NCI-H1105 (cell line): ENCODE measurements at places on chromosomes 7 and 10.

DNA sequence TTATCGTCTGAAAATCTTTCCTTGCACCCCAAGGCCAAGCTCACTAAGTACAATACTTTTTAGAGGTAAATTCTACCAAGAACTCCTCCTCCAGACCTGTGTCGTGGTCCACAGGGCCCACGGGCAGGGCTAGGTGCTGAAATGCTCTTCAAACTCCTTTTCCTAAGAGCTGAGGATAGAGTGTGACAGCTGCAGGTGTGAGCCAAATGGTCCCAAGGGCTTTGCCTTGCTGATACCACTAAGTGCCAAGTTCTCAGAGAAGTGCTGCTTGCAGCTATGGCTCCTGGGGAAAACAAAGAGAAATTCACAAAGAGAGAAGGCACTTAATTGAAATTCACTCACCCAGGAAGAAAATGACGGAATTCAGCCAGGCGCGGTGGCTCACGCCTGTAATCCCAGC lies 868.9 kb upstream of the AUTS2 start:
- DNase-seq: peak; percentile 15

- DNase-seq: no peak
These were observed 17.5 kb downstream of the CCNY start for GRCh38 chr10:35353805-35354204.

- no peak for DNase-seq
These were observed 11.2 kb upstream of the GRID1 start for GRCh38 chr10:86377797-86378146.

- no peak for DNase-seq
These were observed 7.0 kb downstream of the MRPL43 start for GRCh38 chr10:100980311-100980710.

GRCh38 chr10:128704716-128705115 lies 578.5 kb upstream of the MKI67 start:
- no peak for DNase-seq

DNA sequence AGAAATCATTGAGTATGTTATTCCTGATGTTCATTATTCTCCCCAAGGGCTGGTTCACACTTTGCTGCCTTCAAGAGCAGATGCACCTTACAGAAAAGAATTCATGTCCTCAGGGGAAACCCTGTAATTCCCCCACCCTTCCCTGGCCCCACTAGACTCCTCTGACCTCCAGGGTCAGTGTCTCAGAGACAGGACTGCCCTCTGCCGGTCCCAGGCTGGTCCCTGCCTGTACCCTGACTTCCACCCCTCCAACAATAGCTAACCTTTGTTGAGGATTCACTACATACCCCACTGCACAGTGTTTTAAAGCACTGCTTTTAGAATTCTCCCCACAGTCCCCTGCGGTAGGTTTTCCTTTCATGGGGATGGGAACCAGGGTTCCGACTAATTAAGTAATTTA lies 4.4 kb upstream of the SEPHS1 start:
- DNase-seq: no peak

GRCh38 chr10:79167537-79167936 lies 98.8 kb downstream of the ZMIZ1 start:
- DNase-seq: no peak

DNA sequence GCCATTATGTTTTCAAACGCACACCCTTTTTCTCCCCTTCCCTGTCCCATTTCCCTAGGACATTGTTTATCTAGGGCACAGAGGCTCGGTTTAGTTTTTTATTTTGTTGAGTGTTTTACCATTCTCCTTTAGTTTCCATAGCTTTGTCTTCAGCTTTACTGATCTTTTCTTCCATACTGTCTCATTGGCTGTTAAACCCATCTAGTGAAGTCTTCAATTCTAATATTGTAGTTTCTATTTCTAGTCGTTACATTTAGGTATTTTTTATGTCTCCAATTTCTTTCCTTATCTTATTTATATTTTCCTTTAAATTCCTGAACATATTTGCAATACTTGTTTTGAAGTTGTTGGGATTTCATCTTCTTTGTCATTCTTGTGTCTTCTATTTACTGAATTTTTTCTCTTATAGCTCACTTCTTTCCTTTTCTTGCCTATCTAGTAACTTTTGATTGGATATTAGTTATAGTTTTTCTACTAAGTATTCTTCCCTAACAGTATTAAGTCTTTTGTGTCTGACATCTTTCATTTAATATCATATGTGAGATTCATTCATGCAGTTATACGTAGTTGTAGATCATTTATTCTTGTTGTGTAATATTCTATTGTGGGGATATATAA lies 41.0 kb upstream of the SH2D4B start:
- no peak for DNase-seq

- DNase-seq: no peak
These were observed 1.9 kb downstream of the BRAF start for GRCh38 chr7:140922741-140923345.

DNA sequence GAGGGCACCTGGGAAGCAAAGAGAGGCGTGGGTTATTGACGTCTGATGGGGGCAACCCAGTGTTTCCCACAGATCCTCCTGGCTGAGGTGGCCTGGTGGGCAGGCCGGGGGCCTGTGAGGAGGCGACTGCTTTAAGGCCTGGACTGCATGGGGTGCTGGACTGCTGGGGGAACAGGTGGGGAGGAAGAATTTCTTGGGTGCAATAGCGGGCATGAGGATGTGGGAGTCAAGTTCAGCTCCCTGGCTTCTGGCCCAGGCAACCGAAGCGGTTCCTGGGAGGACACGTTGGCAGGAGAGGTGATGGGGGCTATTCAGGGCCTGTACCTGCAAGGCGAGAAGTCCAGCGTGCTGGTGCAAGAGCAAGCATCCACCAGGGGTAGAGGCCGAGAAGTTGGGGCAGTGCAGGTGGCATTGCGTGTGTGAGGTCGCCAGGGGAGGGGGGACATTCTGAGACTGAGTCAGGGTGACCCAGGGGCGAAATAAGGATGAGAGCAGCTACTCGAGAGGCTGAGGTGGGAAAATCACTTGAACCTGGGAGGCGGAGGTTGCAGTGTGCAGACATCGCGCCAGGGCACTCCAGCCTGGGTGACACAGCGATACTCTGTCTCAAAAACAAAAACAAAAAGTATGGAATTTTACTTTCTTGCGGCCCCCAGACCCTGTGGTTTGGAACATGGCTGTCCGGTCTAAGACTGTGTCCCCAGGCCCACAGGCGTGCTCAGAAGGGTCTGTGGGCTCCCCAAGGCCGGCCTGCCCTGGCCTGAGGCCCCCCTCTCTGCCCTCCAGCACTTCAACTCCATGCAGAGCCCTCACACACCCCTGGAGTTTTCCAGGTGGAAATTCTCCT lies 53.6 kb upstream of the ELN start:
- no peak for DNase-seq
